ENCODE measurements at places on chromosomes 6 and 20.

DNA sequence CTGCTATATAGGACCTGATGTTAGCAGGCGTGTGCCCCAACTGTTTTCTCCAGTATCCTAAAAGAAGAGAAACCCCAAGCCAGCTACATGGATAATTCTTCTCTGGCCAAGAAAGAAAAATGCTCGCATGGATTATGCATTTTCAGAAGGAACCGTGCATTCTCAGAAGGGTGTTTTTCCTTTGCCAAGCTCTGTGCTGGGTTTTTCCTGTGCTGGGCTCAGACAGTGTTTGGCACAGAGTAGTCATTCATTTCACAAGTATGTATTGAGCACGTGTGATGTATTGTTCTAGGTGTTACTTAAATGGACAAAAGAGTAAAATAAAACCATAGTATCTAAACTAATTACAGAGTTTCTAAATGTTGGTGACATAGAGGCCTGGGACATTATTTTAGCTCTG, 62.7 kb upstream of the ZNF133 start:
- no peak for DNase-seq

GRCh38 chr20:42553374-42553773, 636.3 kb downstream of the PTPRT start:
- DNase-seq: no peak

- no peak for DNase-seq
Measured at GRCh38 chr6:87922947-87923330, 124.7 kb upstream of the SPACA1 start.

- DNase-seq: no peak
Measured at GRCh38 chr20:58393299-58393698, 4.3 kb downstream of the VAPB start.

- no peak for DNase-seq
Measured at GRCh38 chr6:84547341-84547801, 217.0 kb downstream of the TBX18 start.

DNA sequence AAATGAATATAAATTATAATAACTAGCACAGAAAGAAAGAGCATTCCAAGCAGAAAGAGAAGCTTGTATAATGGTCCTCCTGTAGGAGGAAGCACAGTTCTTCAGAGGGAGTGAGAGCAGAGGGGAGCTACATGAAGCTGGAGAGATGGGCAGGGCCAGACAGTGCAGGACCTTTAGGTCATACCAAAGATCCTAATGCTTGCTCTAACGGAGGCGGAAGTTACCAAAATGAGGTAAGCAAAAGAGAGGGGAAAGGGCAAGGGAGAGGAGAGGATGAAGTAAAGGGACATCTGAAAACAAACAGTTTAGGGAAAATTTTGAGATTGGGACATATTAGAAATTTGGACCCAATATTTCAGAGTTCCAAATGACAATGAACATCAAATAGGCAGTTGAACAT, 50.2 kb downstream of the HBS1L start:
- DNase-seq: no peak

DNA sequence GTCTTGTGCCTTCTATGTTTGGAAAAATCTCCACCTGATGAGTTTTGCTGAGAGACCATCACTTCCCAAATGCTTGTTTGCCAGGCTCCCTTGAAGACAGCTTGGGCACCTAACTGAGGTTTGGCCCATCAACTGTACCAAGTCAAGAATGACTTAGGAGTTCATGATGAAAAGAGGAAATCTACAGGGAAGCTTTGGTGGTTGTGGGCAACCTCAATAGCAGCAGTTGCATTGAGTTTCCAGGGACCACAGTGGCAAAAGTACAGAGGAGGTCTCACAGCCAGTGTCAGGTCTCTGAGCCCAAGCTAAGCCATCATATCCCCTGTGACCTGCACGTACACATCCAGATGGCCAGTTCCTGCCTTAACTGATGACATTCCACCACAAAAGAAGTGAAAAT, 49.7 kb upstream of the PHACTR1 start:
- DNase-seq: no peak

DNA sequence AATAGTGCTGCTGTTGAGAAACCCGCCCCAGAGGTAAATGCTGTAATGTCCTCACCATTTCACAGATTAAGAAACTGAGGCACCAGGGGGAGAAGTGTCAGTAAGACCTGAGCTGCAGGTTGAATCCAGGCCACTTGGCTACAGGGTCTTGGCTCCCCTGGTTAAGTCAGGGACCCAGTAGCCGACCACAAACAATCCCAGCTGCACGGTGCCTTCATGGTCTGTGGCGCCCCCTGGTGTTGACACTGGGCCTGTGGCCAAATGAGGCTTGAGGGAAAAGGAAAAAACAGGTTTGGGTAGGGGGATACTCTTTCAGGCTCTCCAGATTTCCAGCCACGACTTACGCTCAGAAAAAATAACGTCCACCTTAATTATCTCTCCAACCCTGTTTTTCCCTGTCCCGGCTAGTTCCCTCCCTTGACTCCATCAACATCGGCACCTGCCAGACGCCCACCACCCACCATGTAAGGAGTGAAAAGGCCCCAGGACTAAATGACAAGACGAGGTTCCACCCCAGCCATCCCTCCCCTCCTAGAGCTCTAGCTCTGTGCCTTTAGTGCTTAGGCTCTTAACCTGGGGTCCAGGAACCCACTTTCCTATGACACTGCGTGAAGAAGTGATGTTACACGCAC, 47.7 kb upstream of the POLR1H start:
- DNase-seq: no peak

GRCh38 chr6:21384216-21384615, 209.3 kb upstream of the SOX4 start:
- DNase-seq: no peak

DNA sequence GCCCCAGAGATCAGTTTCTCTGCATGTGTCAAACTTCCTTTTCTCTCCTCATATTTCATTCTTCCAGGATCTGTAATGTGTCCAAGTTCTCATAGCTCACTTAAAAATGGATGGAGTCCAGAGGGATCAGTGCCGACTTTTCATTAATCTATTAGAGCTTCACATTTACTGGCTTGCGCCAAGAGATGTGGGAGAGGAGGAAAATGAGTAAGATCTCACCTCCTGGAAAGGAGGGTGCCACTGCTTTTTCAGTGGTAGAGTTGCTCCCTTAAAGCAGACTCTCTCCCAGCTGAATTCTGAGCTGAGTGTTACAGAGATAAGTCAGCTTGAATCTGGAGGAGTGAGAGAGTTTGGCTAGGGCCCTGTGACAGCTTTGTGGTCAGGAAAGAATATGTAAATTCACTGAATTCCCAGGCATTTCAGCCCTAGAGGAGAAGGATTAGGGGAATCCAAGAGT, 175.9 kb downstream of the SOX4 start:
- DNase-seq: no peak

- DNase-seq: no peak
Measured at GRCh38 chr6:26431258-26432172, 8.8 kb upstream of the BTN3A3 start.

DNA sequence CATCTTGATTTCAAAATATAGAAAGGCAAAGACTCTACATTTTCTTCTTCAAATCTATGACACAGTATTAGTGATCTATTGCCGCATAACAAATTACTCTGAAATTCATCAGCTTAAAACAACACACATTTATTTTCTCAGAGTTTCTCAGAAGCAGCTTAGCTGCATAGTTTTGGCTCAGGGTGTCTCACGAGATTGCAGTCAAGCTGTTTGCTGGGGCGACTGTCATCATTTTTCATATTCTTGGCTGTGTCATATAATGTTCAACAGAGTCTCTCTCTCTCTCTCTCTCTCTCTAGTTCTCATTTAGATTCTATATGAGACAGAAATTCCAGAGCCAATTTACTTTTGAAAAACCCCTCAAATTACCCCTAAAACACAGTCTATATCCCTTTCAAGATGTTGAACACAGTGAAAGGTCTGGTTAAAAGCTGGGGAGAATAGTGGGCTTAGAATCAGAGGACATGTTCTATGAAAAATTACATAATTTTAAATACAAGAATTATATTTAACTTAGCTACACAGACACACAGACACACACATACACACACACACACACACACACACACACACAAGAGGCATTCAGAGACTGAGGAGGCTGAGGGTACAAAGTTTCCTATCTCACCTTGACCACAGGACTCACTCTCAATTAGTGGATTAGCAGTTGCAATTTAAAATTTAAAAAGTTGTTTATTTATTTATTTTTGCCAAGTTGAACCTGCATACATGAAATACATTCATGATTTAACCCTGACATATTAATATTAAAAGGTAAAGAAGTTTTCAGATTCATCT, 86.7 kb downstream of the MKKS start:
- no peak for DNase-seq

- no peak for DNase-seq
Measured at GRCh38 chr6:130377915-130378314, 12.1 kb downstream of the TMEM200A start.

DNA sequence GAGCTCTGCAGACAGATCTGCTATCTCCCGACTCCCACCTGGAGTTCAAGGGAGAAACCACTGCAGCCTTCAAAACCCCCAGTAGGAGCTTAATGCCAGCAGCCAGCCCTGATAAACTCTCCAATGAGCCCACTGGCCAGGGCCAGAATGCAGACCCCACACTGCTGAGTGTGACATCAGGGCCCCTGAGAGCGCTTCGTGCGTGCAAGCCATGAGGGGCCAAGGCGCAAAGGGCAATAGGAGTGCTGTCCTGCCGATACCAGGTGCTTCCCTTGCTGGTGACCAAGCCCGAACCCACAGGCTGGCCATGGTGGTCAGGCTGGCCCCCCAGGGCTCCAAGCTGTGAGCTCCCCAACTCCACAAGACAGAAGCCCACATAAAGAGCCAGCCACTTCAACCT, 33.2 kb upstream of the CST7 start:
- no peak for DNase-seq

- DNase-seq: no peak
Measured at GRCh38 chr6:90285611-90286381, 10.8 kb downstream of the BACH2 start.

DNA sequence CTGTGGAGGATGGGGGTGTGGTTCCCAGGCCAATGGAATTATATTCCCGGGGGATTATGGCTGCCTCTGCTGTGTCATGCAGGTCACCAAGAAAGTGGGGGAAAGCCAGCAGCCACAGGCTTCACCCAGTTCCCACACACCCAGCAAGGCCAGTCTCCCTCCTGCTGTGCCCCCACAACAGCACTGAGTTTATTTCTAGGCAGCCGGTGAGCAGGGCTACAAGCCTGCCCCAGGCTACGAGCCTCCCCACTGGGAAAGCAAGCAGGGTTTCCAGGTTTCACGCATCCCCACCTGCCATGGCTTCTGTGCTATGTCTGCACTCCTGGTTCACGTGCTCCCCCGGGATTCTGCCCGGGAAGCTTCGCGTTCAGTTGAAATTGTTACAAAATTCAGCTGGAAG, 72.6 kb downstream of the ERMARD start:
- no peak for DNase-seq

- no peak for DNase-seq
Measured at GRCh38 chr6:67881706-67882065, 753.4 kb upstream of the ADGRB3 start.

DNA sequence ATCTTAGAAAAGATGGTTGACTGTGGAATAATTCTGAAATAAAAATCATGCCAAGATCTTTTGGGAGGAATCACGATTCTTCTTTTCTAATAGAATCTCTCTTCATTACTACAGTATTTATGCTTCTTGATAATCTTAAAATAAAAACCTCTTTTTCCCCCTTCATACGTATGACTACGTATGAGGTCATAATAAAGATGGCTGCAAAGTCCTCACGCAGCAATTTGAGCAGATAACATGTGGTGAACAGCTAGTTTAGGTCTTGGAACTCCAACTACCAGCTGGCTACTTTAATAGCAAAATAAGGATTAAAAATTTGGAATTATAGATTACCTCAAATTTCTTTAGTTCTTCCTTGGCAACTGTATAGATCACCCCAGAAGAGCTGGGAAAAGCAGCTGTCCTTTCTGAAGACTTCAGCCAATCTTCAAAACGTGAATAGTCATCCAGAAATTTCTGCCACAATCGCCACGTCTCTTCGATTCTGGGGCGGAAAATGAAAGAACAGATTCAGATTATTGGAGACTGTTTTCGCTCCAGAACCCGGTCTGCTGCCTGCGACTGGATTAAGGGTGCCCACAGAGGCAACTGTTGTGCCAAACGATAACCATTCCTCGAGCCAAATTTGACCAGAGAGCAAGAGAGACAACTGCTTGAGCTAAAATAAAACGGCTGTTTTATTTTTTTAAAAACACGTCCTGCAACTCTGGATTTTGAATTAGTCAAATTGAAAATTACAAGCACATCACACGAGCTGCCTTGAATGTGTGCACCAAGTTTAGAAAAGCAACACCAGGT, 347.3 kb downstream of the ESR1 start:
- no peak for DNase-seq

- DNase-seq: no peak
Measured at GRCh38 chr20:36400909-36401735, 95.0 kb downstream of the DLGAP4 start.

DNA sequence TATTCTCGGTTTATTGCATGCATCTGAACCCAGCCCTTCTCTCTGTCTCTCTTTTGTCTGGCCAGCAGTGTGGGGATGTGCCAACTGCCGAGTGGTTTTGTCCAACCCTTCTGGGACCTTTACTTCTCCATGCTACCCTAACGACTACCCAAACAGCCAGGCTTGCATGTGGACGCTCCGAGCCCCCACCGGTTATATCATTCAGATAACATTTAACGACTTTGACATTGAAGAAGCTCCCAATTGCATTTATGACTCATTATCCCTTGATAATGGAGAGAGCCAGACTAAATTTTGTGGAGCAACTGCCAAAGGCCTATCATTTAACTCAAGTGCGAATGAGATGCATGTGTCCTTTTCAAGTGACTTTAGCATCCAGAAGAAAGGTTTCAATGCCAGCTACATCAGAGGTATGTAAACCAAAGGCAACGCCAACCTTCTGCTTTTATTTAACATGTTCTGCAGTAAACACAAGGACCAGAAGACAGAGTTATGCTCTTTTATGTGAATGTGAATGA, 65.8 kb downstream of the ADGRG6 start:
- DNase-seq: no peak

DNA sequence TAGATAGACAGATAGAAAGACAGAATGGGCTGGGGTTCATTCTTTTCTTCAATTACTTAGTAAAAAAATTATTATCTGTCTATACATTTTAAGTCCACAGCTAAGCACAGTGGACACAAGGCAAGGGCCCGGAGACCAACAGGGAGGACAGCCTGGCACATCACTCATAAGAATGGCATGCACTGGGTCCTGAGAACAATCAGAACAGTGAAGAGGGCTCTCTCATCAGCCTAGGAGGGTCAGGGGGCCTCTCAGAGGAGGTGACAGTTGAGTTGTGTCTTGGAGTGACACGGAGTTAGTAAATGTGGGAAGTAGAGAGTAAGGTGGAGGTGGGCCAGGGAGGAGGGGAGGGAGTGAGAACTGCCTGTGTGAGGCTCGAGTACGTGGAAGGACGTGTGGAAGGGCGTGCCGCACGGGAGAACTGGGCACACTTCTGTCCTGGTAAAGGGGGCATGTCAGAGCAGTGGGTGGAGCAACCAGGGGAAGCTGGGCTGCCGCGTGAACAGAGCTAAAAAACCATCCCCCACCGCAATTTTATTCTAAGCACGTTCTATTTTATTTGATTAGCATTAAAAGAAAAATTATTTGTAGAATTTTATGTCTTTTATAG, 45.1 kb upstream of the DSP start:
- DNase-seq: no peak

DNA sequence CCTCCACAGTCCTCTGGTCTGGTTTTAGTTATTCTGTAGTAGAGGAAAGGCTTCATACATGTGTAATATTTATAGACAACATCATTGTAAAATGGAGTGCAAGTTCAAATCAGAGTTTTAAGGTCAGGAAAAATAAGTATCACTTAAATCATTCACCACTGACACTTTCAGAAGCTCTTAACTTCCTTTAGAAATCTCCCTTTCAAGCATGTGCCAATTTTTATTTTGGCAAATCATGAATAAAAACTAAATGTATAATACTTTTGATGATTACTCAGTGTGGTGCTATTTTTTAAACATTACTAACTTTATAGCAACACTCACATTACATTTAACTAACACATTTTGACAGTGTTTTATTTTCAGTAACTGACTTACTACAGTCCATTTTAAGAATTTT, 112.2 kb downstream of the OGFRL1 start:
- no peak for DNase-seq

Measured in stimulated activated CD4-positive, alpha-beta T cell treated with anti-CD3 and anti-CD28 coated beads, Interleukin-15, amount 100 ng/mL, for 1 hour (primary cell).